Right ventricle myocardium superior (tissue), 1 donor: ENCODE measurements at places on chromosomes 2 and 18. TPM values are rescaled to one million over a fixed set of nuclear protein-coding genes. Genes with fewer than 3 reads are reported as not detected.

The TMEM237 gene
- 12.8 TPM for total RNA-seq

GRCh38 chr2:134261398-134262131, 7.7 kb downstream of the MGAT5 start:
- DNase-seq: no peak

DNA sequence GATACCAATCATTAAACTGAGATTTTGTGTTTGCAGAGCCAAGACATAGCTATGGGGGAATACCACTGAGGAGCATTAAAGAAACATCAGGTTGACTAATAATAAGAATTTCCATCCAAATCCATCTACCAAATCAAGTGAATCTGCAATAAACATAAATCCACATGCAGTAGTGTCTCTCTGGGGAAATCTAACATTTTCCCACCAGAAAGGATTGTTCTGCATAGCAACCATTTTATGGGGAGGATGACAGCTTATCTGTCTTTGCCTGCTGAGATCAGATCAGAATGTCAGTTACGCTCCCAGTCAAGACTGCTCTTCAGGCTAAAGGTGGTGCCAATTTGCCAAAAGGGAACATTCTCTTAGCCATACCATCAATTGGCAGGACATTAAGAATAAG, 1098.9 kb upstream of the CHAC2 start:
- no peak for DNase-seq

DNA sequence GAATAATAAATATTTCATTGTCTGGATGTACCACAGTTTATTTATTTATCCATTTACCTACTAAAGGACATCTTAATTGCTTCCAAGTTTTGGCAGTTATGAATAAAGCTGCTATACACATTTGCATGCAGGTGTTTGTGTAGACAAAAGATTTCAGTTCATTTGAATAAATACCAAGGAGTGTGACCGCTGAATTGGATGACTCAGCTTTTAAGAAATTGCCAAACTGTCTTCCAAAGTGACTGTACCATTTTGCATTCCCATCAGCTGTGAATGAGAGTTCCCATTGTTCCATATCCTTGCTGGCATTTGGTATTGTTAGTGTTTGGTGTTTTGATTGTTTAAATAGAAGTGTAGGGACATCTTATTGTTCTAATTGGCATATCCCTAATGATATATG, 36.2 kb upstream of the FMNL2 start:
- DNase-seq: no peak

The SGPP2 gene
- total RNA-seq: 15.3 TPM

DNA sequence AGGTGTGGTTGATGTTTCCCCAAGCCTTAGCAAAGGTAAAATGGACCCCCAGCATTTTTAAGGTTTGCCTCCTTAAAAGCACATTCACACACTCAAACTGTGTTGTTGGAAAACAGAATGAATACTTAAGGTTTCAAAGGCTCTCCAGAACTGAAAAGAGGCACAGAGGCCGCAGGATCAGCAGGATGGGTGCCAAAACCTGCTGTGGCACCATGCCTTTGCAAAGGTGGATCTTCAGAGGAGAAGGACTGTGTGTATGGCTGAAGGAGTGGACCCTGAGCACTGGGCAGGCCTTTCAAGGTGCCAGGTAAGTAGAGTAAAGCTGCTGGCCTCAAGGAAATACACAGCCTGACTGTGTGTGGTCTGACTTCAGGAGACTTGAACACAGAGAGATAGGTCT, 127.3 kb downstream of the XRCC5 start:
- DNase-seq: no peak

GRCh38 chr2:6074089-6074643, 382.0 kb downstream of the SOX11 start:
- no peak for DNase-seq

The EDAR gene
- total RNA-seq: 0.11 TPM

The IL1RN gene
- 0.51 TPM for total RNA-seq

DNA sequence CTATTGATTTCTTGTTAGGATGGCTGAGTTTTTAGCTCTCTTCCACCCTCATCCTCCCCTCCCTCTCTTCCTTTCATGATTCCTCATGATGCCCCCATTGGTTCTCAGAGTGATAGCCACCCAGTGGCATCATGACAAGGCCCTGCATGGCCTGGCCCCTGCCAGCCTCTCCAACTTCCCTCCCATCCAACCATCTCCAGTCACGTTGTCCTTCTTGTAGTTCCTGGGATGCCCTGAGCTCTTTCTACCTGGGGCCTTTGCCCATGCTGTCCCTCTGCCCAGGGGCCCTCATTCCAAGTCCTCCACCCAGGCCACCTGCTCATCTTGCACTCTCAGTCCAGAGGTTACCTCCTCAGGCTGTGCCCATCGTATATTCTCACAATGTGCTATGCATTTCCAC, 247.5 kb downstream of the TFCP2L1 start:
- no peak for DNase-seq

GRCh38 chr2:118322406-118322805, 234.1 kb downstream of the INSIG2 start:
- no peak for DNase-seq

- no peak for DNase-seq
These were observed 279.8 kb upstream of the DLGAP1 start for GRCh38 chr18:4734903-4735302.

DNA sequence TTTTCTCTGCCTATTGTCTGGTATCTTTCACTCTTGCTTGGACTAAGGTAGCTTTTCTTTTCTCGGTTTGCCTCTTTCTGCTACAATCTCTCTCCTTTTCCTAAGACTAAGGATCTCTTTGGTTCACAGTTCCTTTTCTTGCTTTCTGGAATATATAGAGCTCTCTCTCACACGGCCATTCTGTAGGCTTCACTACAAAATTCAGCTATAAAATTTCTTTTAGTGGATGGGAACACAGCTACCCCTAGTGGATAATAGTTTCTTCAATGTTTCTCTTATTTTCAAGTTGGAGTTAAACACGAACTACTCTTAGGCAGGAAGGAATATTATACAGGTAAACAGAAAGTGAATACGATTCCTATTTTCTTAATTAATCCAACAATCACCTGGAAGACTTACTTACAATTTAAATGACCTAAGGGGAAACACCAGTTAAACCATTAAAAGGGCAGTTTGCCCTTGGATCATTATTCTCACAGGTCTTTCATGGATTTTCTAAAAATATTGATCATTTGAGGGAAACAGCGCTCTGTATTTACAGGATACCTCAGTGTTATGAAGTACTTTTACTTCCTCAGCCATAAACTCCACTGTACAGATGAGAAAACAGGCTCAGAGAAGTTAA, 140.5 kb downstream of the LRP2 start:
- no peak for DNase-seq

DNA sequence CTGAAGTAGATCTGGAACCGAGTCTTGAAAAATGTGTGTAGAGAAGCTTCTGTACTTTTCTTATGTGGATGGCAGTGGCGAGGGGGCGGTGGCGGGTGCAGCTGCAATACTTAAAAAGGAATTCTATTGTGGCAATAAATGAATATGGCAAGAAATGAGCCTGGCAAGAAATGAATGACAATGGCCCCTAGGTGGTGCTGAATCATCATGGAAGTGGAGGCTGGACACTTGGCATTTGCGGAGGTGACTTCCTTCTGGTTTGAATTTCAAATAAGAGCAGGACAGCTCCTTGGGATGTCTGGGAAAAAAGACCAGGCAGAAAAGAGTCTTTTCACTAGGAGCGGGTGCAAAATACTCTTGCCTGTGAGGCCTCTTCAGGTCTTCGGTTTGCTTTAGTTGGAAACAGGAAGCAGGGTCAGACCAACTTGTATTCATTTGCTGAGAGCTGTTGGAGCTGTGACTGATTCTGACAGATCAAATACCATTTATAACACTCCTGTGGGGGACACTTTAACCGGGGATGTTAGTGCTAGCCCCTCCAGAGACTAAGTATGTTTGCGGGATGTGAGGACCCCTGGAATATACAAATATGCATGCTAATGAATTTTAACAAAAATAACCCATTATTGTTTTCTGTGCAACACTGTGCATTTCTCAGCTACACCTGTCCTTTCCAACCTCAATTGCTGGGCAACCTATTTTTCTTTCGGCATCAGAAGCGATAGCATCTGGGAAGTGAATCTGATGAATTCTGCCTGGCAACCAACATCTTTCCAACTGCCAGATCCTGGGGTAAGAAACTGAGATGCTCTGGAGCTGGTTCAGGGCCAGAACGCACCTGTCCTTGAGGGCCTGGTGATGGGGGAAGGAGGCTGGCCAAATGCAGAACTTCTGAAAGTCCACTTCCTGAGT, 35.4 kb downstream of the FASTKD2 start:
- DNase-seq: peak; percentile 49

The MYCN gene
- total RNA-seq: 0.24 TPM

DNA sequence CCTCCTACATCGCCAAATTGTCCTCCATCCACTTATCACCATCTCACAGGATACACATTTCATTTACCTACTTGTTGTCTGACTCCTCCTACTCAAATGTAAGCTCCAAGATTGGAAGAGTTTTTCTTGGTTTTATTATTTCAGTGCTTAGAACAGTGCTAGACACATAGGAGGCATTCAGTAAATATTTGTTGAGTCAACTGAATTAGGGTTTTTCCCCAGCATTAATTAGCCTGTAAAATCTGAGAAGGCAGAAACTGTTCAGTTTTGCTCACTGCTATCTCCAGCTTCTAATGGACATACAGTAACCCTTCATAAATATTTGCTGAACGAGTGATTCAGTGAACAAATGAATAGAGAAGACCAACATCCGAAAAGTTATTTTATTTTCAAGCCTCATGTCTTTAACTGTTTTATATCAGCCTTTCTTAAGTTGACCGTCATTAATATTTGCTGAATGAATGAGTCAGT, 800 bp downstream of the TTC21B start:
- no peak for DNase-seq

The REG1B gene
- total RNA-seq: not detected

The NPHP1 gene
- 4.5 TPM for total RNA-seq

The NOL4 gene
- not detected for total RNA-seq

DNA sequence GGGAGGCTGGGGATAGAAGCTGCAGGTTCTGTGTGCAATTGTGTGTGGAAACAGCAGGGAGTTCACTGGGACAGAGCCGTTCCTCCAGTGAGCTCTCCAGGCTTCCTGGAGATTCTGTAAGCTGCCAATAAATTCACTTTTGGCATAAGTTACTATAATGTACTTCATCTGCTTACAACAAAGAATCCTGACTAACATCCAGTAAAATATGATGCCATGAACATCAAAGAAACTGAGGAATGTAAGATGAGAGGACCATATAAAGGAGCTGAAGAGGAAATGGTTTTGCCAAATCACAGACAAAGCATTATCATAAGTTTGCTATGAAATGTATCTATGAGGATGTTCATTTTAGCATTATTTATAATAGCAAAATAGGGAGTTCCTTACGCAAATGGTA, 175.3 kb downstream of the KCNE4 start:
- DNase-seq: no peak

- no peak for DNase-seq
These were observed 141.3 kb upstream of the NOSTRIN start for GRCh38 chr2:168660870-168661862.

DNA sequence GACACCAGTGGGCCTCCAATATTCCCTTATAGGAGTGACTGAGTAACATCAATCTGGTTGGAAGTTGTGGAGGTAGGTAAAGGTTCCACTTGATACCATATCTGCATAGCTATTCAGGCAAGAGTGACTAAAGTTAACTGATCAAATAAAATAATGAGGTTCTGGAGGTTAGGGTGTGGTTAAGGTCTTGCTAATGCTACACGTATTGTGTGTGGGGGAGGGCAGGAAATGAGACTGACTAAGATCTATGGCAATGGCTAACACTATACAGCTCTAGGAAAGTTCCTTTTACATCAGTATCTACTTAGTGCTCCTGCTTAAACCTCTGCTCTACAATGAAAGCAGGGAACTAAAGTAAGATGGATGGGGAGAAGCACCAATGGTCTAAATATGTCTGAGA, 149.1 kb upstream of the MGAT5 start:
- DNase-seq: no peak

The AFF3 gene
- 7.6 TPM for total RNA-seq

The GPR39 gene
- not detected for total RNA-seq

DNA sequence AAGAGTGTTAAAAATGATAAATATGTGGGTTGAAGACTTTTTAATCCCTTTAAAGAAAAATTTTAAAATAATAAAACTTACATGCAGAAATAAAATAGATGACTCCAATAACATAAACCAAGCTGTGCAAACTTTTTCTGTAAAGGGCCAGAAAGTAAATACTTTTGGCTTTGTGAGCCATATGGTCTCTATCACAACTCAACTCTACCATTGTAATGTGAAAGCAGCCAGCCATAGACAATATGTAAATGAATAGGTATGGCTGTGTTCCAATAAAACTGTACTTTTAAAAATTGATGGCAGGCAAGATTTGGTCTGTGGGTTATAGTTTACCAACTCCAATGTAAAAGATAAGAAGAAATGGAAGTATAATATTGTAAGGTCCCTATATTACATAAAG, 45.2 kb downstream of the SNED1 start:
- DNase-seq: no peak

The ANTXR1 gene
- 31.2 TPM for total RNA-seq

- DNase-seq: peak; percentile 61
These were observed 16.7 kb downstream of the MAP3K2 start for GRCh38 chr2:127371037-127371436.

The TCF23 gene
- not detected for total RNA-seq

The CDH20 gene
- total RNA-seq: 0.05 TPM

The C2orf68 gene
- total RNA-seq: 26.5 TPM

DNA sequence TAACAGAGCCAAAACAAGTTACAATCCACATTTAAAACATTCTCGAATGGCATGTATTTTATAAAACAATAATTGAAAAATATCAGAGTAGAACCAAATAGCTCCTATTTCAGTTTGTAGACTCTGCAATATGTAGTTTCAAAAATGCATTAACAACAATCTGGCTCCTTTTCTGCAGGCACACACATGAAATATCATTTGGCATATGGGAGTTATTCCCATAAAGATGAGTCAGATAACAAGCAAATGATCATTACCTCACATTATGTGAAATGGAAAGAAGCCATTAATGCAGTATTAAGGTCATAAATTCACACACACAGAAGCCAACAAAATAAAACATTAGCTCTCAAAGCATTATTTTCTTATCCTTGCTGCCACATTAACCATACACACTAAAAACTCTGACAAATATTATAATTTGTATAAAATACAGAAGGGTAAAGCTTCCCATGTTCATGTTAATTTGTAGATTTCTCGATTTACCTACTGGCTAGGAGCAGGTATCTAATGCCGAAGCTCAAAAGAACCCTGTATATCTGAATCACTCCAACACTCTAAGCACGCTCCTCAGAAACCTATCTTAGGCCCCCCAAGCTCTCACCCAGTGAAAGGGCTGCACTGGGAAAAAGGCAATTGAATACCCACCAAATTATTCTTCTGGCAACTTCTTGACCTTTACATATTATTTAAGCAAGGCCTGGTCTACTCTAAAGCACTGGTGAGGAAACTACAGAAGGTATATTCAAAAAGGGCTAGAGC, 13.8 kb downstream of the NBAS start:
- no peak for DNase-seq

The CNGA3 gene
- total RNA-seq: not detected

DNA sequence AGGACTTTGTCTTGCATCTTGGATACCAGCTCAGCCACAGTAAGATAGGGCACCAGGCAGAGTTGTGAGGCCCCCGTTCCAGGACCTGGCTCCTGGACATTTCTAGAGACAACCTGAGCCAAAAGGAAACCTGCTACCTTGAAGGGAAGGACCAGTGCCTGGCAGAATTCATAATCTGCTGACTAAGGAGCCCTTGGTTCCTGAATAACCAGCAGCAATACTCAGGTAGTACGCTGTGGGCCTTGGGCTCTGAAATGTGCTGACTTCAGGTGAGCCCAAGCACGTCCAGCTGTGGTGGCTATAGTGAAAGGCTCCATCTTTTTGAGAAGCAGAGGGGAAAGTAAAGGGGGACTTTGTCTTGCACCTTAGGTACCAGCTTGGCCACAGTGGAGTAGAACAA, 28.5 kb downstream of the SERPINB11 start:
- DNase-seq: no peak

- DNase-seq: peak; percentile 51
These were observed 11.5 kb downstream of the SPEG start for GRCh38 chr2:219446101-219446504.
